ENCODE measurements at places on chromosomes 1 and 21. TPM values are rescaled to one million over a fixed set of nuclear protein-coding genes. Genes with fewer than 3 reads are reported as not detected.

DNA sequence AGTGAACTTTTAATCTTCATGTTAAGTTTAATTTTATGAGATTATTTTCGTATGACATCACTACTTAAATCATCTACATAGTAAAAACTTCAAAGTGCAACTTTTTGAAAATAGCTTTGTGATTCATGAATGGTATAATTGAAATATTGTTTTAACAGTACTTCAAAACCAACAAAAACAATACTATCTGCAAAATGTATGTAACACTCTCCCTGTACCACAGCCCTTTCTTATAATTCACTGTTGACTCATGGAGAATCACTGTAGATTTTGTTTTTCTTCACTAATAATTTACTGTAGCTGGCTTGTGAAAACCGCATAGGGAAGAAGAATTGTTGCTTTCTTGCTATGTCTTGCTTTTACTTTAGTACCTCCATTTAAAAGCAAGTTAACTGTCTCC, 301.4 kb upstream of the ADAMTS5 start:
- H3K27me3 ChIP-seq: no peaks in the 10 kb centered on the region
- H3K36me3 ChIP-seq: no peaks in the 10 kb centered on the region

GRCh38 chr21:38494251-38494642, 4.0 kb downstream of the ERG start:
- H3K4me3 ChIP-seq: no peak overlapping the region
- no peak for DNase-seq
- no peaks in the 10 kb centered on the region for H3K36me3 ChIP-seq
- H3K27me3 ChIP-seq: no peaks in the 10 kb centered on the region

DNA sequence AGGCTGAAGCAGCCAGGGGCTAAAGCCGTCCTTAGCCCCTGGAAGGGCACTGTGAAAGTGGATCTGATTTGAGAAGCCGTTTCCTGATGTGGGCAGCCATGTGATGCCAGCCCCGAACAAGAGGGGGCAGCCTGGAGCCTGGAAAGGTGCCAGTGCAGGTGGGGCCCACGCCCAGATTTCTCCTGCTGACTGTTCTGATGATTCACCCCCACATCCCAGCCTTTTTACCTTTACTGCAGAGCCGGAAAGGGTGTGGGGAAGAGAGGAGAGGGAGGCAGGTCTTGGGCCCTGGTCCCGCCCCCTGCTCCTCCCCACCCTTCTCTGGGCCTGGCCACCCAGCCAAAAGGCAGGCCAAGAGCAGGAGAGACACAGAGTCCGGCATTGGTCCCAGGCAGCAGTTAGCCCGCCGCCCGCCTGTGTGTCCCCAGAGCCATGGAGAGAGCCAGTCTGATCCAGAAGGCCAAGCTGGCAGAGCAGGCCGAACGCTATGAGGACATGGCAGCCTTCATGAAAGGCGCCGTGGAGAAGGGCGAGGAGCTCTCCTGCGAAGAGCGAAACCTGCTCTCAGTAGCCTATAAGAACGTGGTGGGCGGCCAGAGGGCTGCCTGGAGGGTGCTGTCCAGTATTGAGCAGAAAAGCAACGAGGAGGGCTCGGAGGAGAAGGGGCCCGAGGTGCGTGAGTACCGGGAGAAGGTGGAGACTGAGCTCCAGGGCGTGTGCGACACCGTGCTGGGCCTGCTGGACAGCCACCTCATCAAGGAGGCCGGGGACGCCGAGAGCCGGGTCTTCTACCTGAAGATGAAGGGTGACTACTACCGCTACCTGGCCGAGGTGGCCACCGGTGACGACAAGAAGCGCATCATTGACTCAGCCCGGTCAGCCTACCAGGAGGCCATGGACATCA, at the start of gene SFN:
Gene SFN, plus strand, starts transcription at position 369 of the 904 bp plus-strand sequence. Its CDS starts 64 bp downstream, at position 433.
- no peak within 1 kb of the TSS for H3K27ac ChIP-seq
- no peaks in the 10 kb centered on the region for H3K36me3 ChIP-seq
- H3K4me1 ChIP-seq: peaks cover 16% of the 10 kb centered on the region
- H3K27me3 ChIP-seq: no peaks in the 10 kb centered on the region

- H3K36me3 ChIP-seq: no peaks in the 10 kb centered on the region
- no peak for DNase-seq
- H3K27me3 ChIP-seq: no peaks in the 10 kb centered on the region
- H3K4me1 ChIP-seq: no peaks in the 10 kb centered on the region
- H3K4me3 ChIP-seq: no peak overlapping the region
These were observed 301.7 kb downstream of the GRIK1 start for GRCh38 chr21:29638138-29638537.

DNA sequence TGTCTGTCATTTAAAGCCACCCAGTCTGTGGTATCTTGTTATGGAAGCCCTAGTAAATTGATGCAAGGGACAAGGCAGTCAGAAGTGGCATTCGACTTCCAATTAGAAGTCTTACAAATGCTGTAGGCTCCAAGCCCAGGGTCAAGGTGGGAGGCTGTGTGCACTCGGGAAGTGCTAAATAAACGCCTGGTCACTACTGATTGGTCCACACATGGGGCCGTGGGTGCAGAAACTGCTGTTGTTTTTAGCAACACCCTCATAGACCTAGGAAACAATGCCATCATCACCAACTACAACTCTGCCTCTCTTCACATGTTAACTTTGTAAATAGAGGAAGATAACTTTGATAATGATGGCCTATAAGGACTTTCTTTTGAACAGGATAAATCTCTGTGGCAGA, 20.2 kb upstream of the ZBTB21 start:
- no peaks in the 10 kb centered on the region for H3K27me3 ChIP-seq
- peaks cover 10% of the 10 kb centered on the region for H3K4me1 ChIP-seq
- no peak overlapping the region for H3K4me3 ChIP-seq

- no peaks in the 10 kb centered on the region for H3K27me3 ChIP-seq
- H3K4me3 ChIP-seq: no peak overlapping the region
- no peaks in the 10 kb centered on the region for H3K4me1 ChIP-seq
- DNase-seq: peak; percentile 59
These were observed 20.1 kb upstream of the COL16A1 start for GRCh38 chr1:31723828-31724359.

- H3K36me3 ChIP-seq: no peaks in the 10 kb centered on the region
- H3K4me3 ChIP-seq: no peak overlapping the region
- 0 out of 2 replicates have a peak, but pooled peaks cover 4% of the 10 kb centered on the region for H3K4me1 ChIP-seq
- DNase-seq: no peak
- no peaks in the 10 kb centered on the region for H3K27me3 ChIP-seq
These were observed 480.6 kb downstream of the SETD4 start for GRCh38 chr21:35579520-35580293.

DNA sequence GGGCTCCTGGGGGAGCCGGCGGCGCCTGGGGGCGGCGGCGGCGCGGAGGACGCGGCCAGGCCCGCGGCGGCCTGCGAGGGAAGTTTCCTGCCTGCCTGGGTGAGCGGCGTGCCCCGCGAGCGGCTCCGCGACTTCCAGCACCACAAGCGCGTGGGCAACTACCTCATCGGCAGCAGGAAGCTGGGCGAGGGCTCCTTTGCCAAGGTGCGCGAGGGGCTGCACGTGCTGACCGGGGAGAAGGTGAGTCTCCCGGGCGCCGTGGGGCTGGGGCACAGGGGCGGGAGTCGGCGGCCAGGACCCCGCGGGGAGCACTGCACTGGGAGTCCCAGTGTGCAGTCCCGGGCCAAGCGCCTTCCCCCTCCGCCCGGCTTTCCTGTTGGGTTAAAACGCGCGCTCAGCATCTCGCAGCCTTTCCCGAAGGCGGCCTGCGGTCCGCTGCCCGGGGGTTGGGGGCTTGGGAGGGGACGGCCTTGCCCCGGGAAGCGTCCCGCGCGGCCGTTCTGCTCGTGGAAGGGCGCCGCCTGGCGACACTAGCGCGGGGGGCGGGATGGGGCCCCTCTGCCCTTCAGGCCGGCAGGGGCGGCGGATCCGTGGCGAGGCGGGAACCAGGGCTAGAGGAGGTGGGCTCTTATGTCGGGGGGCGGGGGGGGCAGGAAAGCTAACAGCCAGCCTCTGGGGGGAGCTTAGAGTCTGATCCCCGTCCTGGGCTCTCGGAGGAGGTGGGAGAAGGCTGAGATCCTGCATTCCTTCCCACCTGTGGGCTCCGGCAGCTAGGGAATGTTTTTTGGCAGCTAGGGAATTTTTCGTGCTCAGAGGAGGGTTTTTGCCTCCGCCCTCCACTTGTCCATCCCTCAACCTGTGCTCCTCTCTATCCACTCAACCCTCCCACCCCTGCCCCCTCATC, 1.1 kb downstream of the HUNK start:
- H3K27ac ChIP-seq: peak overlapping the region; percentile 77
- H3K36me3 ChIP-seq: peaks cover 37% of the 10 kb centered on the region
- H3K27me3 ChIP-seq: no peaks in the 10 kb centered on the region
- H3K4me3 ChIP-seq: peak overlapping the region; percentile 94
- DNase-seq: peak; percentile 82

DNA sequence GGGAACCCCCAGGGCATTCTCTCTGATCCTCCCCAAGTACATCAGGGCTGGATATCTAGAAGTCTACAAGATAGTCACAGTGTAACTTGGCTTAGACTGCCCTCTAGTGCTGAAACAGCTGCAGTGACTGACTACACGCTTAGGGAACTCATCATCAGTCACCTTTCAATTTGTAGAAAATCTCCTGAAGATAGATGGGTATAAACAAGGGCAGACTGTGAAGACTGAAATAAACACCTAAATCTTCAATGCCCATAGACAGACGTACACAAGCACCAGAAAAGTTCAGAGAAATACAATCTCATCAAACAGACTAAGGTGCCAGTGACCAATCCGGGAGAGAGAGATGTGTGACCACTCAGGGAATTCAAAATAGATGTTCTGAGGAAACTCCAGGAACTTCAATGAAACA, 46.6 kb downstream of the PACC1 start:
- no peaks in the 10 kb centered on the region for H3K4me1 ChIP-seq
- H3K27me3 ChIP-seq: no peaks in the 10 kb centered on the region
- no peak overlapping the region for H3K27ac ChIP-seq
- DNase-seq: peak; percentile 64
- peaks cover 8% of the 10 kb centered on the region for H3K36me3 ChIP-seq

DNA sequence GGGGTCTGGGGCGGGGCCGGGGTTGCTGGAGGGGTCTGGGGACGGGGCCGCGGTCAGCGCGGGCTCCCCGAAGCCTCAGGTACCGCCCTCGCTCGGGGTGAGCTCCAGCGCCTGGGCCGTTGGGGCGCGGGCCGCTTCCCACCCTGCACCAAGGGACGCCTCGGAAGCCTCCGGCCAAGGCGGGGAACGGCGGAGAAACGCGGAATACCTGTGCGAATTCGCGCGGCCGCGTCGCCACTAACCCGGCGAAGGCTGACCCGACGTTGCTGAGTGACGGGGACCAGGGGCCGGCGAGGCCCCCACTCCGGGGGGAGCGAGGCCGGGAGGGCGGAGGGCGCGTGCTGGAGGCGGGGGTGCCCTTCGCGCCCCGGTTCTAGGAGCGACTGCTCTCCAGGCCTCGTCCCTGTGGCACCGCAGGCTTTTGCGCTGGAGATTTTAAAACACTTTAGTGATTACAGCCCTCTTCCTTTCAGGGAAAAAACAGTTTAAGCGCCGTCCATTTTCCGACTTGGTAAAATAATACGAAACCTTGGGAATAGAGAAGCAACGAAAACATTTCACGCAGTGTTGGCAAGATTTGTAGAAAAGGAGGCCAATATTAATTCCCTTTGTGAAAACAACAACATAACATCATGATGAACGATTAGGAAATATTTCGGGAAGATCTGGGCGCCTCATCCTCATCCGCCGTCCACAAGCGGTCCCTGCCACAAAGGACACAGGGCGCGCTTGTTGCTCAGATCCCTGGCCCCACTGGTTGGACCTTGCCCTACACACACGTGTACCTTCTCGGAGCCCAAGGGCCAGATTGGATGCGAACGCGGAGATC, 971 bp upstream of the GNG4 start:
- H3K27ac ChIP-seq: no peak overlapping the region
- H3K36me3 ChIP-seq: no peaks in the 10 kb centered on the region
- no peak overlapping the region for H3K4me3 ChIP-seq
- peaks cover 9% of the 10 kb centered on the region for H3K27me3 ChIP-seq
- peaks cover 18% of the 10 kb centered on the region for H3K4me1 ChIP-seq

- H3K4me3 ChIP-seq: no peak overlapping the region
- H3K4me1 ChIP-seq: peaks cover 80% of the 10 kb centered on the region
- DNase-seq: peak; percentile 67
- H3K27ac ChIP-seq: peak overlapping the region; percentile 78
- no peaks in the 10 kb centered on the region for H3K27me3 ChIP-seq
These were observed 118.3 kb downstream of the TGFB2 start for GRCh38 chr1:218463194-218464156.

DNA sequence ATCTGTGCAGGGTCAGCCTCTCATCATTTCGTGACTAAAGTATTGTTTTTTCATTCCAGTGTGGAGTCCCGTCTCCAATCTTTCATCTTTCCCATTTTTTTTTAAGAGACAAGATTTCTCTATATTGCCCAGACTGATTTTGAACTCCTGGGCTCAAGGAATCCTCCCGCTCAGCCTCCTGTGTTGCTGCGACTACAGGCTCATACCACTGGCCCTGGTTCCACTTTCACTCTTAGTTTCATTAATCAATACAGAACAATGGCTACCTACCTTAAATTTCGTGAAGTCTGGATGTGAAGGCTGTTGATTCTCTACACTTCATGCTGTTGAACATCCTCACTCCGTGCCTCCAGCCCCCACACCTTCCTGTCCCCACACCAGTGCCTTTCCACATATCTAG, 97.7 kb upstream of the GREM2 start:
- H3K27me3 ChIP-seq: peaks cover 12% of the 10 kb centered on the region
- no peak overlapping the region for H3K4me3 ChIP-seq
- no peak for DNase-seq
- H3K36me3 ChIP-seq: no peaks in the 10 kb centered on the region

DNA sequence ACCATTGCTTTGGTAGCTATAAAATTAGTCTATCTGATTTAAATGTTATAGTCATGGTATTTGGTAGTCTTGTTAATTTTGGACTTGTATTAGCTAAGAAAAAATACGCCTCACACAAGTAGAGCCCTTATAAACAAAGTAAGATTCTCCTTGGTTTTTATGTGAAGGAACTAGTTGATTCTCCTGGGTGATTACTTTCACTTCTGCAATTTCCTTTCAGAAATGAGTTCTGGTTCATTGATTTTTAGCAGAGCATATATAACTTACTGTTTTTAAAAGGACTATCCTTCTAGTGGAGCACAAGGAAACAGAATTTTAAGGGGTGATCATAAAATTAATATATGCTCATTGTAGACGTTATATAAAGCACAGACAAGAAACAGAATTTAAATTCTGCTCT, 120.1 kb downstream of the BACH1 start:
- no peak for DNase-seq
- H3K4me1 ChIP-seq: no peaks in the 10 kb centered on the region
- H3K27ac ChIP-seq: no peak overlapping the region
- no peaks in the 10 kb centered on the region for H3K36me3 ChIP-seq
- no peak overlapping the region for H3K4me3 ChIP-seq
- H3K27me3 ChIP-seq: no peaks in the 10 kb centered on the region

DNA sequence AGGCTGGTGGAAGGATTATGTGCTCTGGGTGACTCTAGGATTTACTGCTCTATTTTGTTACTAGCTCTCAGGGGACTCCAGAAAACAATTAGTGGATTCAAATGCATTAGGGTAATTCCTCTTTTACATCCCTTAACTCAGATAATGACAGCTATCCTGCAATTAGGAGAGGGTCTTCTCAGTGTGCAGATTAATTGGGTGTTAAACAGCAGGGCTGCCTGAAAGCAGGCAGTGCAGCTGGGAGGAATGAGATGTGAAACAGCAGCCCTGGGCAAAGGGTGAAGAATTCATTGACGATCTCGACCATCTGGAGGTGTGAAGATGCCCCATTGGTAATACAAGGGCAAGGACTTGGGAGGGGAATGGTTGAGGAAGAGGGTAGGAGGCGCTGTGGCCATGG, 66.1 kb downstream of the HTR6 start:
- no peaks in the 10 kb centered on the region for H3K27me3 ChIP-seq
- no peak for DNase-seq
- H3K36me3 ChIP-seq: peaks cover 26% of the 10 kb centered on the region
- no peak overlapping the region for H3K27ac ChIP-seq
- H3K4me3 ChIP-seq: no peak overlapping the region
- peaks cover 6% of the 10 kb centered on the region for H3K4me1 ChIP-seq

Gene OR6K3
- not detected for total RNA-seq

Gene CYP4A22
- total RNA-seq: not detected

Gene LORICRIN
- not detected for total RNA-seq

Gene B3GALT2
- 1.8 TPM for total RNA-seq

Gene PDC
- total RNA-seq: not detected

Data from SJSA1 (cell line).